ENCODE measurements at places on chromosomes 5 and 9.

DNA sequence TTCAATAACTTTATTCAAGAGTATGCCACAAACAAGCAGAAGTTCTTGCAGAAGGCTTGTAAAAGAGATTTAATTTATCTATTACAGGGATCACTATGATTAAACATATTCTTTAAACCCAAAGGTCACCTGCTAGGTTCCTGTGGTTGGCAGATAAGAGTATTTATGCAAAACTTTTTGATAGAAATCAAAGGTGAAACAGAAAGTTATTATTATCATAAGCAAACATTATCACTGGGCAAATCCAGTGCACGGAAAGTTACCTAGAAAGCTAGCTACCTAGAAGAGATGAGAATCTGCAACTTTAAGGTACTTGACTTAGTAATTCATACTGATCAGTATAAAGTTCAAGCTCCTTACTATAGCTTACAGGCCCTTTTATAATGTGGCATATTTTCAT lies 3.2 kb downstream of the STARD4 start:
- no peak for DNase-seq

DNA sequence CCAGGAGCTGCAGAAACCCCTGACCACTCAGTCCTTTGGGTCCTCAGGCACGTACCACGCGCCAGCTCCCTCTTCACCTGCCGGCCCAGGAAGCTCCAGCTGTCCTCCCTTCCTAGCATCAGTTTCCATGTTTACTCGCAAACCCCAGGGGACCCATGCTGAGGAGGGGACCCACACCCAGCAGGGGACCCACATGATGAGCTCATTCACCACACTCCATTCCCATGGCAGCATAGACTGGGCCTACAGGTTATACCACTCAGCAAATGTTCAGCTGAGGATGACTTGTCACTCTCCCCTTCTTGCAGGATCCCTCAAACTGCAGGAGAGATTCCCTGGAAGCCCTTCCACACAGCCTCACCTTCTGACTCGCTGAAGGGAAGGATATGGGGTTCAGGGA lies 73.5 kb upstream of the GALNT10 start:
- no peak for DNase-seq

- DNase-seq = no peak
These were observed 31.1 kb upstream of the CPLX2 start for GRCh38 chr5:175840050-175840841.

DNA sequence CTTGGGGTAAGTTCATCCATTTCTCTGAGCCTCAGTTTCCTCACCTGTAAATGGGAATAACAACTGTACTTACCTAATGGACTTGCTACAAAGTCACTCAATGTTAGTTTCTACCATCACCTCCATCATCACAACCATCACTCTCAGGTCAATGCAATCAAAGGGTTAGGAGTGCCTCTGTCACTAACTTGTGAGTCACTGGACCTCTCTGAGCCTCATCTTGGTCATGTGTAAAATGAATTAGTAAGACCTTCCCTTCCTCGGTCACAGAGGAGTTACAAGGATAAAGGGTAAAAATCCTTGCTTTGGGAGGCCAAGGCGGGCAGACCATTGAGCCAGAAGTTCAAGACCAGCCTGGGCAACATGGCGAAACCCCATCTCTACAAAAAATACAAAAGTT lies 12.8 kb downstream of the FABP6 start:
- no peak for DNase-seq

- DNase-seq = no peak
These were observed 374.9 kb downstream of the TLE1 start for GRCh38 chr9:81314490-81314889.

- DNase-seq = no peak
These were observed 1707.2 kb upstream of the ACO1 start for GRCh38 chr9:30677221-30677620.

DNA sequence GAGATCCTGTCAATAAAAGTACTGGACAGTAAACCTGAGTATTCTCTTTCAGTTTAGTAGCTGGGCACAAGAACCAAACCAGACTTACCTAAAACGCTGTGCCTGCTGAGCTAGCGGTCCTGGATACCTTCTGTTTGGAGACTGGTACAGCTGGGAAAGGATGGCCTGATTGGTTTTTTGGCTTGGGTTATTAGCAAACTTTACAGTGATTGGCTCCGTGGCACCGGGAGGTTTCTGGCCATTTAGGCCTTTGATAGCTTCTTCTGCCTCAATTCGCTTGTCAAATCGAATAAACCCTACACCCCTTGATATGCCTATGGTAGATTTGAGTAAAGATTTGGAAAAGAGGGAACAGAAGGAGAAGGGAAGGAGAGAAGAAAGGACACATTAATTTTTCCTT lies 124.7 kb downstream of the ELAVL2 start:
- DNase-seq = no peak

DNA sequence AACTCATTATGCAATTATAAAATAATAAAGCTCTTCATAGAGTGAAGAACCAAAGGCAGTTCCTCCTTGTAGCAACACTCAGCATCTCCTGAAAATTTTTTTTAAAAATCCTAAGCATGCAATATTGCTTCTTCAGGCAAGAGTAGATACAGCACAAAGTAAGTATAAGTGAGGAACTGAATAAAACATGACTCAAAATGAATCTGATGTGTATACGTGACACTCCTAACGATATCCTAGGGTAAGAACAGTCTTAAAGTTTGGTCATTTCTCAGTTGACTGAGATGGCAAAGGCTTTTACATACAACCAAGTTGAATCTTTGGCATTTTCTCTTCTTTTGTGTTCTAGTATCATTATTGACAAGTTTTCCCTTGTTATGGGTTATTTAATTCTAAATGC lies 41.1 kb upstream of the AOPEP start:
- no peak for DNase-seq

DNA sequence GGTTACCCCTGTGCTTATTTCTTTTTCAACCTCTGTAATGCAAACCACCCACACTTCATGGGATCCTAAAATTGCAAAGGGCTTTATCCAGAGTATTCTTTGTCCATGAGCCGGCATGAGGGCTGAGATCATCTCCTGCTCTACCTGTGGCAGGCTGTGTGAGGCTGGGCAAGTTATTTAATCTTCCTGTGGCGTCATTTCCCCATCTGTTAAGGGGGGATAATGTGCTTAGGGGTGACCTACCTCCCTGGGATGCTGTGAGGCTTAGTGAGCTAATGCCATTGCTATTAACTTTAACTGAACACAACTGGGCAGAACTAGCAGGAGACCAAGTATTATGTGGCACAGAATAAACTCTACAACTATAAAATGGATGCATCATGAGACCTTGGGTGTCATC lies 17.0 kb downstream of the FRMPD1 start:
- no peak for DNase-seq

DNA sequence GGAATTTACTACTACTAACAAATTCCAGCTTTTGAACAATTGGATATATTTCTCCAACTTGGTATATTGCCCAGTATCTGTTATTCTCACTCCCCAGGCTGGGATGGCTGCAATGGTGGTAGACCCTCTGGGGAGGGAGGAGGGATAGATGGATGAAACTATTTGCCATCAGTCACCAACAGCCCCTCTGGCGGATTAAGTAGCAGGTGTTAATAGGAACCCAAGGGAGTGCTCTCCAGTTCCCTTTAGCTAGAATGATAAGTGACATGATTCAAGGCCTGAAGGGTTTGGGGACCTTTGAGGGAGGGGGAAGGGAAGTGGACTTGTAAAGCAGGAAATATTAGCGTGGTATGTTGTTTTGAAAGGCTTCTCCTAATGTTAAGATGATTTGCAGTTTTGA lies 824.0 kb upstream of the ARRDC3 start:
- no peak for DNase-seq

Measured in central memory CD8-positive, alpha-beta T cell (primary cell).